ENCODE measurements at places on chromosomes 2 and 18.

- no peak for DNase-seq
Measured at GRCh38 chr2:159137511-159138241, 148.8 kb downstream of the WDSUB1 start.

DNA sequence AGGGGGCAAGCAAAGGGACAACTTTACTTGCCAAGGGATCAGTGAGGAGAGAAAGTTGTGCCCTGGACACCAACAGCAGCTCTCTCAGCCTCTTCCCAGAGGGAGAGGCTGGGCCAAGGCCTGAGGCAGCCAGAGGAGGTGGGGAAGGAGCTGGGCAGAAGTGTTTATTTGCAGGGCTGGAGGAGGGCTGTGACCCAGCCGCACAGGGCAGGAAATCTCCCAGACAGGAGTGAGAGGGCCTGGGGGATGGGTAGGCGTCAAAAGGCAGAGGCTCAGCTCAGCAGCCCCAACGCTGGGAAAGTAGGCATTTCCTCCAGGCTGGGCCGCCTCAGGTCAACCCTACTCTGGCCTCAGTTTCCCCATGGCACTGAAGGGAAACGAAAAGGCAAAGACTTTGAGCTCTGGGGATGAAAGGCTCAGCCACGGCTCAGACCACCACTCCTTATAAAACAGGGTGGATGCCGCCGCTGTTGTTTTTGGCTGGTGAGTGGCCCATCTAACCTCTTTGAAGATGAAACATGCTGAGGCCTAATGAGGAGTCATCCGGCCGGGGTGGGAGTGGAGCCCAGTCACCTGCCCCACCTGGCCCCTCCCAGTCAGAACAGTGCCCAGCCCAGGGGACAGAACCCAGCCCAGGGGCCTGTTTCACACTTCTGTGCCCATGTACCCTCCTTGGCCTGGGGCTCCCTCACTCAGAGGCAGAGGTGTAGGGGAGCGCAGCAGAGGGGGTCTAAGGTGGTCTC lies 21.9 kb upstream of the SEMA4C start:
- no peak for DNase-seq

- DNase-seq, result no peak
Measured at GRCh38 chr2:170530284-170530745, 184.8 kb upstream of the SP5 start.

- DNase-seq, result peak; percentile 70
Measured at GRCh38 chr2:240997856-240998705, at the start of gene SNED1. TSS of gene SNED1 (plus strand) at chr2:240998618. CDS start at chr2:240998838, 220 bp downstream.

GRCh38 chr2:181891966-181892798 lies 652 bp downstream of the ITPRID2 start:
- DNase-seq, result peak; percentile 55
